ENCODE measurements at places on chromosomes 16 and 17.

DNA sequence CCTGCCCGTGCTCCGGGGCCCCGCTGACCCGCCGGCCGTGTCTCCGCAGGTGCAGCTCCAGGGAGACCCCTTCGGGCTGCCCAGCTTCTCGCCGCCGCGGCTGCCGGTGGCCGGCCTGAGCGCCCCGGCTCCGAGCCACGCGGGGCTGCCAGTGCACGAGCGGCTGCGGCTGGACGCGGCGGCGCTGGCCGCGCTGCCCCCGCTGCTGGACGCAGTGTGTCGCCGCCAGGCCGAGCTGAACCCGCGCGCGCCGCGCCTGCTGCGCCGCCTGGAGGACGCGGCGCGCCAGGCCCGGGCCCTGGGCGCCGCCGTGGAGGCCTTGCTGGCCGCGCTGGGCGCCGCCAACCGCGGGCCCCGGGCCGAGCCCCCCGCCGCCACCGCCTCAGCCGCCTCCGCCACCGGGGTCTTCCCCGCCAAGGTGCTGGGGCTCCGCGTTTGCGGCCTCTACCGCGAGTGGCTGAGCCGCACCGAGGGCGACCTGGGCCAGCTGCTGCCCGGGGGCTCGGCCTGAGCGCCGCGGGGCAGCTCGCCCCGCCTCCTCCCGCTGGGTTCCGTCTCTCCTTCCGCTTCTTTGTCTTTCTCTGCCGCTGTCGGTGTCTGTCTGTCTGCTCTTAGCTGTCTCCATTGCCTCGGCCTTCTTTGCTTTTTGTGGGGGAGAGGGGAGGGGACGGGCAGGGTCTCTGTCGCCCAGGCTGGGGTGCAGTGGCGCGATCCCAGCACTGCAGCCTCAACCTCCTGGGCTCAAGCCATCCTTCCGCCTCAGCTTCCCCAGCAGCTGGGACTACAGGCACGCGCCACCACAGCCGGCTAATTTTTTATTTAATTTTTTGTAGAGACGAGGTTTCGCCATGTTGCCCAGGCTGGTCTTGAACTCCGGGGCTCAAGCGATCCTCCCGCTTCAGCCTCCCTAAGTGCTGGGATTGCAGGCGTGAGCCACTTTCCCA lies 5.9 kb downstream of the CTF1 start:
- no peak for DNase-seq

- peak; percentile 56 for DNase-seq
Measured at GRCh38 chr16:1959269-1960039, at the start of gene NDUFB10. Gene NDUFB10 (plus strand): TSS chr16:1959538. CDS start chr16:1959625, 87 bp downstream.

DNA sequence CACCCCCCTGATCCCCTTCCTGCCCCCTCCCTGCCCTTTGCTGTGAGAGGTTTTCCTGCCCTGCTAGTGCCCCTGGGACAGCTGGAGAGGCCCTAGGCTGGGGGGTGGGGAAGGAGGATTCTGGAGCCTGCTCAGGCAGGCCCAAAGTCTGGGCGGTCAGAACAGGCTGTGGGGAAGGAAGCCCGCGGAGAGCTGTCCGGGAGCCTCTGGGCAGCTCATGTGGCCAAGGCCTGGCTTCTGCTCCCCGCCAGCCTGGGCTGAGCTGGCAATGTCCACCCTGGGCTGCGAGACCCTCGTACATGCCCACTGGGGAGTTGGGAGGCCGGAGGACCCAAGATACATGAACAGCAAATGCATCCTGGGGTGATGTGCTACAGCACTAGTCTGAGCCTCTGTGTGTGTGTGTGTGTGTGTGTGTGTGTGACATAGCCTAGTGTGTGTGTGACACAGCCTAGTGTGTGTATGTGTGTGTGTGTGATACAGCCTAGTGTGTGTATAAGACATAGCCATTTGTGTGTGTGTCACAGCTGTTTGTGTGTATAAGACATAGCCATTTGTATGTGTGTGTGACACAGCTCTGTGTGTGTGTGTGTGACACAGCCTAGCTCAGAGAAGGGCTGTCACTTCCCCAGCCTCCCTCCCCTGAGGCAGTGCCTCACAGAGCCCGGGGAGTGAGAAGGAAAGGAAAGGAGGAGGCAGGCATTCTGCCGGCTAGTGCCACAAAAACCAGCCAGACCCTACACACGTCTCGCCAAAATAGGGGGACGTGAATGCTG lies 201.4 kb upstream of the CIBAR2 start:
- no peak for DNase-seq

- DNase-seq, result no peak
Measured at GRCh38 chr17:51065466-51065865, 55.2 kb downstream of the SPAG9 start.

- DNase-seq, result no peak
Measured at GRCh38 chr17:77601054-77601979, 357.2 kb upstream of the TNRC6C start.
